Skeletal muscle tissue (tissue), 5 donors: ENCODE measurements at places on chromosomes 11 and 22. TPM values are rescaled to one million over a fixed set of nuclear protein-coding genes. Genes with fewer than 3 reads are reported as not detected.

STK33 gene
- 3.1 TPM for total RNA-seq

LMNTD2 gene
- total RNA-seq: under 0.01 TPM

IL17REL gene
- not detected for total RNA-seq

CHRM1 gene
- total RNA-seq: not detected

IGSF9B gene
- total RNA-seq: 4.7 TPM

TESMIN gene
- total RNA-seq: not detected

GLYATL1 gene
- total RNA-seq: not detected

MYRF gene
- not detected for total RNA-seq

KMT5B gene
- 39.7 TPM for total RNA-seq

IRAG1 gene
- 2.6 TPM for total RNA-seq

PVALB gene
- total RNA-seq: 2.1 TPM

SLC37A2 gene
- 3.7 TPM for total RNA-seq

CARD18 gene
- total RNA-seq: not detected

UCP3 gene
- 1.6 TPM for total RNA-seq

FIBP gene
- 110 TPM for total RNA-seq

TNNI2 gene
- 2,937 TPM for total RNA-seq
